ENCODE measurements at places on chromosomes 16 and 17. TPM values are rescaled to one million over a fixed set of nuclear protein-coding genes. Genes with fewer than 3 reads are reported as not detected.

Gene ARSG
- total RNA-seq, result 21.3 TPM

Gene ARRB2
- total RNA-seq, result 14.6 TPM

Gene HOXB3
- 3.4 TPM for total RNA-seq

Gene KIFC3
- 27.9 TPM for total RNA-seq

Gene PLD2
- 16.1 TPM for total RNA-seq

Gene PABPN1L
- not detected for total RNA-seq

Gene MYL11
- 9,092 TPM for total RNA-seq

Gene PAFAH1B1
- total RNA-seq, result 184 TPM

Gene CBFA2T3
- total RNA-seq, result 3.6 TPM

Gene CETP
- 1.4 TPM for total RNA-seq

Gene FOXF1
- total RNA-seq, result 3.6 TPM

Gene CACNA1H
- 40.3 TPM for total RNA-seq

Gene CYLD
- total RNA-seq, result 60.7 TPM

Gene CLEC18B
- total RNA-seq, result 0.41 TPM

Gene CES3
- total RNA-seq, result 1.8 TPM

Gene ABCC12
- total RNA-seq, result not detected

Gene RAP1GAP2
- total RNA-seq, result 5.7 TPM
